NCI-H1417 (cell line): ENCODE measurements at places on chromosomes 12 and 14.
A peak's percentile ranks its signal among the peaks of the same experiment; 100 is the strongest.

DNA sequence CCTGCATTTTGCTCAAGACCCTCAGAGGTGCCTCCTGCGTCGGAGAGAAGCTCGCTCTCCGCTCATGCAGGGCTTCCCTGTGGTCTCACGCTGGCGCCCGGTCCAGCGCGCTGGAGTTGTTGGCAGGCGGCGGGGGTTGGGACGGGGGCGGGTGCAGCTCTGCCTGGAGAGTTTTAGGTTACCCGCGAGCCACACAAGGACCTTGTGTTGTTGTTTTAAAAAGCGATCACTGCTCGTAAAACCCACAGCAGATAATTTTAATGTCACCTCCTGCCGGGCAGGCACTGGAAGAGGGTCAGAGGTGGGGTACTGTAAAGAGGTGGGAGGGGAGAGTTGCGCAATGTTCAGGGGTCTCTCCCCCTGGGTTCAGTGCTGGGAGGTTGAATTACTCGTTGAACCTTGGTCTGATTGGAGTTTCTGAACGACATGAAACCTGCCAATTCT, 850 bp downstream of the SMOC1 start:
- peak; percentile 75 for DNase-seq

DNA sequence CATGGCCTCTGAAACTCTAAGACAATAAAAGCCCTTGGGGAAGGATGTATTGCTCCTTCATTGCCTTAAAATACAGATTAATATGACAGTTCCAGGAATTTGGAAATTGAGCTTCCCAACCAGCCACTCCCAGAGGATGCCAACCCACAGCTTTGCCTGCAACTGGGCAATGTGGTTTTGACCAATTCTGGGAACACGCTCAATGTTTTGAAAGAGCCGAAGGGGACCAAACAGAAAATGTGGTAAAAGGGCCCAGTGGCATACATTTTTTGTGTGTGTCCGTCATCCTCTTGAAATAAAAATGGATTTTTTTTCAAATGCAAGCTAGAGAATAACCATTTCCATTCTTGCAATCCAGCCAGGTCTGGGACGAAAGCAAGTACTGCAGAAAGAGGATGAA, 88.3 kb upstream of the PLEKHG7 start:
- DNase-seq = no peak

GRCh38 chr14:97584528-97584927, 787.3 kb downstream of the VRK1 start:
- no peak for DNase-seq

GRCh38 chr12:11650286-11651281, 1.1 kb downstream of the ETV6 start:
- peak; percentile 11 for DNase-seq

- DNase-seq = no peak
These were observed 390.3 kb downstream of the DIO2 start for GRCh38 chr14:79820866-79821535.

GRCh38 chr14:26478967-26479366, 118.9 kb downstream of the NOVA1 start:
- DNase-seq = no peak

GRCh38 chr14:99806836-99807235, 13.6 kb downstream of the EML1 start:
- DNase-seq = no peak

DNA sequence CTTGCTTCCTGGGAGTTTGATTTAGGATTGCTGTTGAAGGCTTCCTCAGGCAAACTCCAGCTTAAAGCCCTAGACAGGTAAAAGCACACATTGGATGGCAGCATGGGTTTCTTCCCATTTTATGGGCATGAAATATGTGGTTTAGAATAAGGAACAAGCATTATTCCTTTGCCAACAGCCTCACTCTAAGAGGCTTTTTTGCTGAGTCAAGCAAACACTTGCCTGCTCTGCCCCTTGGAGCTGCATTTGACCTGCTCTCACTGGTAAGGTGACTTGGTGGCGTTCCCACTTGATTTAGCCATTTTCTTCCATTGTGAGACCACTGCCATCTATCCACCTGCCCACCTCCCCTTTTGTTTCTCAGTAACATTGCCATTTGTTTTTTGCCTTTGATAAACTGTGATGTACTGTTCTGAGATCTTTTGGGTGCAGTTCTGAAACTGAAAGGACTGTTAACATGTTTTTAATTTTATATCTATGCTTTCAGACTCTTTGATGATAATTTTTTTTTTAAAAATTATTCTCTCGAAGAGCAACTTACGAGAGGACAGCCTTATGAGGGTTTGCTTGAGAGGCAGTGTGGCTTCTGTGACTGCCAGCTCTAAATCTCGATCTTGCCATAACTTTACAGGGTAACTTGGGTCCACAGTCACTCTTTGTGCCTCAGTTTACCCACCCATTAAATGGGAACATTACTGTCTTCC, 92.6 kb downstream of the GALNT8 start:
- DNase-seq = no peak

- no peak for DNase-seq
These were observed 579 bp upstream of the RNASE1 start for GRCh38 chr14:20803223-20803622.

DNA sequence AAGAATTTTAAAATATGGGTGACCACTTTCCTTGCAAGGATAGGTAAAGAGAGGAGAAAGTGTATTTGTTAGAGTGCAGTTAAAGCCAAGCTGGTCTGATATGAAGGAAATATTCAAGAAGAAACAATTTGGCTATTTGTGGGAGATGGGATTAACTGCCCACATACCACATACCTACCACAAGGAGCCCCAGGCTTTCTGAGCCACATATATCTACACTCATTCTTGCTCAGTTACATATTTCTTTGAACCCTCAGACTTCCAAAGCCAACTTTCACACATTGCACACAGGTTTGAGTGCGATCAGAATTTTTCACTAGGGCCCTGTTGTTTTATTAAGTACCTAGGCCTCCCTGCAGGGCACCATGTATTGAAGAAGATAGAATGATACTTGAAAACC, 330.2 kb downstream of the ZFP36L1 start:
- DNase-seq = no peak

GRCh38 chr12:76158518-76159321, 74.2 kb upstream of the NAP1L1 start:
- no peak for DNase-seq

DNA sequence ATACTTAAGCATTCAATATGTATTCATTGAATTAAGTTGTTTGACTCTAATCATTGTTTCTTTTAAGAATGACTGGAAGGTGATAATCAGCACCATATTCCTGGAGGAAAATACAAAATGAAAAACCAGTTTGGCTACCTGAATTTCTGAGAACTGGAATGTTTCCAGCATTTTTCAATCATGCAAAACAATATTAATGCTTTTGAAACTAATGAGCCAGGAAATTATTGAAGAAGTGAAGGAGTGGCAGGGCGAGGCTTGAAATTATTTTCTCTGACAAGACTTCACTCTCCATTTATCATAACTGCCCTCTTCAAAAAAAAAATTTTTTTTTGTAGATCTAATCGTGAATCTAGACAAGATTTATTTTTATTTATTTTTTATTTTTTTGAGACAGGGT, 19.0 kb downstream of the TMEM19 start:
- DNase-seq = no peak

DNA sequence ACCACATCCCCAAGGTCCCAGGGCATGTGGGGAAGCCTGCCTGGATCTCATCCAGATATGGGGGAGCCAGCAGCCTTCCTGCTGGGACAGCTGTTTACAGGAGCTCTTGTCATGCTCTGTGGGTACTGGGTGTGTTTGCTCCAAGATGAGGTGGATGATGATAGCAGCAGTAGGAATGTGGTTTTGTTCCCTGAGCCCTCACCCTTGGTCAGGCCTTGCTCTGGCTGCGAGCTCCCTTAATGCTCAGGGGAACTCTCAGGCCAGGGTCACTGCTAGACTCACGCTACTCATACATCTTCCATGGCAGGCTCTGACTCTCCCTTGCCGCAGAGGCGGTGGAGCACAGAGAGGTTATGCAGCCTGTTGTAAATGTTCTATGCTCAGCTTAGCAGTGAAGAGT, 990.3 kb downstream of the AACS start:
- no peak for DNase-seq

GRCh38 chr12:110312581-110313360, 31.7 kb downstream of the ATP2A2 start:
- no peak for DNase-seq

DNA sequence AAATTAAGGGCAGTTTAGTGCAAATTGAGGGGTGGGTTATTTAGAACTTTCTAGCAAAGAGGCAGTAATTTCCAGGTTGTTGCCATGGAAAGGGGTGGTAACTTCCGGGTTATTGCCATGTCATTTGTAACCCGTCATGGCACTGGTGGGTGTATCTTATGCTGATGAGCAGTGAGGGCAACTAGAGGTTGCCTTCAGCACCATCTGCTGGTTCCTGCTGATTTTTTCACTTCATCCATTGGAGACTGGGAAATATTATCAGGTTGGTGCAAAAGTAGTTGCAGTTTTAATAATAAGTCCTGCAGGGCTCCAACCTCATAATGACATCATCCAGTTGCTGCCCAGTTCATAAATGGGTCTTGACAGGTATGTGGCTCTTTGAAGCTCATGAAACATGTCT, 24.4 kb upstream of the SERPINA4 start:
- DNase-seq = peak; percentile 9

- peak; percentile 49 for DNase-seq
These were observed 2.0 kb upstream of the ATN1 start for GRCh38 chr12:6925540-6926279.

DNA sequence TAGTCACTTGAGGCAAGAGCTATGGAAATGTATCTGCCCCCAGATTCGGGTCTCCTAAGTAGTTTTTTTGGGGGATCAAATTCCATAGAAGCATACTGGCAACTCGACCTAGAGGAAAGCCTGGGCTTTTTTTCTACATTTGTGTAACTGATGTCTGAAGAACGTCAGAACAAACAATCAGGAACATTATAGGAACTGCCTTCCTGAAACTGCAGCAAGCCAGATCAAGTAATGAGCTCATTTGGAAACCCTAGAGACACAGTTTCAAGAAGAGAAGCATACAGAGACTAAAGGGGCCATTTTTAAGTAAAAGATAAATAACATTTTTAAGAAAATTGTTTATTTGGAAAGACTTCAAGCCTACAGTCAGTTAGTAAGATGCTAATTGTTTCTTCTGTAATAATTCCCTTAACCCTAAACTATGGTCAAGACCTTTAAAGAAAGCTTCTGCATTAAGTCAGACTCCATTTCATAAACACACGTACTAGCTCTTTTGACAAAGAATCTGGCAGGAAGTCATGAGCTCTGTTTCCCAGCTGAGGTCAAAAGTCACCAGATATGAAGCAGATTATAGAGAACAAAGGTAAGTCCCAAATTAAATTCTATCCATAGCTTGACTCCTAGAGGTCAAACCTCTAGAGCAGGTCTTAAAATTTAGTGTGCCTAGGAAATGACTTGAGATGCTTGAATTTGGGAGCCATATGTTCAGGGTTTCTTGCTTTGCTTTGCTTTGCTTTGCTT, 112.8 kb downstream of the EGLN3 start:
- DNase-seq = no peak

DNA sequence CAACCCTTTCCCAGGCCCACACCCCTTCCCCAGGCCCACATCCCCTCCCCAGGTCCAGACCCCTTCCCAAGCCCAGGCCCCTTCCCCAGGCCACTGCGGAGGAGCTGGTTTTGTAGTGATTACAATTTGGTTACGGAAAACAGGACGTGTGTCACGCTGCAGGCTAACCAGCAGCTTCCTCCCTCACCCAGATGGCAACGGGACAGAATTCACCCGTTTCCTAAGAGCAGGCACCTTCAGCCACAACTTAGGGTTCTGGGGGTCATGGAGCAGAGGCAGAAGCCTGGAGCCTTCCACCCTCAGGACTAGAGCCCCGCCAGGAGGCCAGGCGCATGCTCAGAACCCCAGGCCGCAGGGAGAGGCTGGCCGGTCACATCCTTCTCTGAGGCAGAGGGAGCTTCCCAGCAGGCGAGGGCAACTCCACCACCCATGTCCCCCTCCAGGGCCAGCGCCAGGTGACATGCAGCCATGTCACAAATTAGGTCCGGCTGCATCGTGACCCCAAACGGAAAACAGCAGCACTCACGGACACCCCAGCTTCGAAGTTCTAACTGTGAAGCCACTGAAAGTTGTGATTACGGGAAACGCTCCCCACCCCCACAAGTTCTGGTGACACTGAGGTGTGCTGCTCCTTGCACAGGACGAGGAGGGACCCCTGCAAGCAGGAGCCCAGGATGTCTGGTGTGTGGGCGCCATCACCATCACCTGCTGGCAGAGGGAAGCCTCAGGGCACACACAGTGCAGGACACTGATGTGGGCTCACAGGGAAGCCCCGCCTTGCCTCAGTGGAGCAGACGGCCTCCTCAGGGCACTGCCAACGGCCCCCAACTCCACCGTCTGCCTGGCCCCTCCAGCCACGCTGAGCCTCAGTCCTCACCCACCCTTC, 7.7 kb downstream of the BRF1 start:
- DNase-seq = no peak

GRCh38 chr14:32202998-32203882, at the start of gene RNU6-8:
Gene RNU6-8 (minus strand): TSS chr14:32203269.
- peak; percentile 98 for DNase-seq

- no peak for DNase-seq
These were observed 296.2 kb downstream of the GPHN start for GRCh38 chr14:66804141-66804540.

DNA sequence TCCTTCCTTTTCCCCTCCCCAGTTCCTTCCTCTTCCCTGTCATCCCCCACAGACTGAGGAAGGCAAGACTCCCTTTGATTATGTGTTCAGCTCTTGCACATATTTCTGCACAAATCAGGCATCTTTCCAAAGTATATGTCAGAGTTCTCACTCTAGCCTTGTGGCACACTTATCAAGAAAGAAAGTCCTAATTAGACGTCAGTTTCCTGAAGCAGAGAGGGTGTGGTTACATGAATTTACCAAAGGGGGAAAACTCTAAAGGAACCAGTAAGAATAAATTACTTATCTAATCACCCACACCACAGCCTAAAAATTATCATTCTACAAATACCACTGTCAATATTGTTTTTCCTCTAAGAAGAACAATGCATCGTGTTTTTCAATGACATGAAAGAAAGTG, 120.7 kb upstream of the GRIP1 start:
- DNase-seq = peak; percentile 58

GRCh38 chr14:72643317-72643801, 250.5 kb downstream of the DPF3 start:
- DNase-seq = no peak

DNA sequence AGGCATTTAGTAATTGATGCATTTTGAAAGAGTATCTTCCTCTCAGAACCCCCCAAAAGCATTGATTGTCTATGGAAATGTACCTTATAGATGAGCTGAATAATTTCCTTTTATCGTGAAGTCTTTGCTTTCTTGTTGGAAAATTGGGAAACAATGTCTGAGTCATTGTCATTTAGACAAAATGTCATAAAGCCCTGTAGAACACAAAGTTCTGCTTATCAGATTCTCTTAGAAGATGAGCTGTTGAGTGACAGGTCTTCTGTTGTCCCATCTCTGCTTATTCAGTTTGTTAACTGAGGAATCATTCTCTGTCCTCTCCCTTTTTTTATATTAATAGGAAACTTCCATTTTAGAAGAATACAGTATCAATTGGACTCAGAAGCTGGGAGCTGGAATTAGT, 22.9 kb downstream of the MAPKAPK5 start:
- DNase-seq = no peak
